ENCODE measurements at places on chromosomes 2 and 18. TPM values are rescaled to one million over a fixed set of nuclear protein-coding genes. Genes with fewer than 3 reads are reported as not detected.

The COBLL1 gene
- 134 TPM for polyA plus RNA-seq

The TAF1B gene
- 29.1 TPM for polyA plus RNA-seq

The CRYBA2 gene
- polyA plus RNA-seq = not detected

The PRKAG3 gene
- polyA plus RNA-seq = not detected

GRCh38 chr18:76953583-76954233 is 131.4 kb downstream of the ZNF236 start:
- no peak for DNase-seq

- no peak for DNase-seq
Observed at GRCh38 chr2:153786016-153786415, 85.7 kb upstream of the GALNT13 start.

DNA sequence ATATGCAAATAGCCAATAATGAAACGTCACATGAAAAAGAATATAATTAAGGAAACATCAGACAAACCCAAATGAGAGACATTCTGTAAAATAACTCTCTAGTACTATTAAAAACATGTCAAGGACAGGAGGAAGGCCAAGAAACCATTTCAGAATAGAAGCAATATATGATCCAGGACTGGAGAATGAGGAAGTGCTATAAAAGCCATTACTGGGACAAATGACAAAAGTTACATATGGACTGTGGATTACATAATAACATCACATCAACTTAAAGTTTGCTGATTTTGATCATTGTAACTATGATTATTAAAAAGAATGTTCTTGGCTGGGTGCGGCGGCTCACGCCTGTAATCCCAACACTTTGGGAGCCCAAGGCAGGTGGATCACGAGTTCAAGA is 81.3 kb downstream of the CRACDL start:
- DNase-seq = no peak

DNA sequence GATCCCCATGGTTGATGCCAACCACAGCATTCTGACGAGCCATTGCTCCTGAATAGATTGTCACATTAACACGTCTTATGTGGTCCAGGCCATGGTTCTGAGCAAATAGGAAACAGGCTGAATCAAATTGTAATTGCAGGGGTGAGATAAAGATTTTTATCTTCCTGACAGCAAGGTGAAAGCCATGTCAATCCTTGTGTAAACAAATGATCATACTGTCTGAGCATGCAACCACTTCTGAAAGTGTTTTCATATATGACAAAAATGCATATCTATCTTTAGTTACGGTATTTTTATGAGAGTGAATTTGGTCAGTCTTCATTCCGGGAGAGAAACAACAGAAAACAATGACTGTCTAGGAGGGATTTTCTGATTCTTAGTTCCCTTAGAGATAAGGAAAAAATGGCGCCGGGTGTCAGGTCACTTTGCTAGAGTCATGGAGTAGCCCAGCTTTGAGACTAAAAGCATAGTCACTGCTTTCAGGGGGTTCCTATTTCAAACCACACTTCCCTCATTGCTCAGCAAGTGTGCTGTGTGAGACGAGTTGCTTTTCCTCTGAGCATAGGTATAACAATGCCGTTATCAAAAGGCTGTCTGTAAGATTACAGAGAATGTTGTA is 958.9 kb downstream of the DCDC2C start:
- DNase-seq = no peak

- DNase-seq = no peak
Observed at GRCh38 chr2:21268878-21269224, 145.1 kb downstream of the TDRD15 start.

All from left renal pelvis (tissue), 4 donors.